Suprapubic skin (tissue), 4 donors: ENCODE measurements at places on chromosomes 2 and 18. TPM values are rescaled to one million over a fixed set of nuclear protein-coding genes. Genes with fewer than 3 reads are reported as not detected.

DNA sequence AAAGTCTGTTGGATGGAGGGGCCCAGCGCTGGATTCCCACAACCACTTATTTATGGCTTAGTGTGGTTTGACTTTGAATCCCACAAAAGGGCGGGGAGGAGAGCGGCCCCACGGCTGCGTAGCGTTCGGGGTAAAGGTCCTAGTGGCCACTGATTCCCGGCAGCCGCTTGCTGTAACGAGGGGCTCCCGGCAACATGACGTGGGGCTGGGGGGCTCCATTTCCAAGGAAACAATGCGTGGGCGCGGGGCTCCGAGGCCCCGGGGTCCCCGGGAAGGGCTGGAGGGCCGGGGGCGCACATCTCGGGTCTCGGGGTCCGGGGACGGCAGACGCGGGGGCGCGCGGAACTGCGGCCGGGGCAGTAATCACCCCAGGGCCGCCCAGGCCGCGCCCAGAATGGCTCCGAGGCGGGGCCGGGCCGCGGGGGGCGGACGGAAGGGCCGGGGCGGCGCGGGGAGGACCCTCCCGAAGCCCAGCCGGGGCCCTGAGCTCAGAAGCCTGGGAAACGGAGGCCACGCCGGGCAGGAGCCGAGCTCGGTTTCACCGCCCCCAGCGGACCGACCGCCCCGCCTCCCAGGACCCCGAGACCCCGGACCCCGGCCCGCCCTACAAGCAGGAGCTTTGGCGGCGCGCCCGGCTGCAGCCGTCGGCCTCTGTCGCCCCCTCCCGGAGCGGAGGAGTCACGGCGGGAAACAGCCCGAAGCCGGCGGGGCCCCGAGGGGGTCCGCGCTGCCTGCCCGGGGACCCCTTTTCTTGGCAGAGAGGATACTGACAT lies 11.9 kb upstream of the MLPH start:
- DNase-seq = peak; percentile 92

DNA sequence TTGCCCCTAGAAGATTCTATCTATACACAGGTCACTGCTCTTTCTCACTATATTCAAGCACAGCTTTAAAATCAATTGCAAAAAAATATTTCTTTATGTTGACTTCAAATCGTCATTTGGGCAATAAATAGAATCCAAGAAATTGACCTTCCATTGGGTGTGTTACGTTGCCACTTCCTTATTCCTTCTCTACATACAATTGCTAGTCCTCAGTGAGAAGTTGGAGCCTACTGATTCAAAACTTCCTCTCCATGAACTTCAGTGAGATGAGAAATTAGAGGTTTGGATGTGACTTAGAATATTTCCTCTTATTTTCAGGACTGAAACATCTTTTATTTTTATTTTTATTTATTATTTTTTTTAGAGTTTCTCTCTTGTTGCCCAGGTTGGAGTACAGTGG lies 40.3 kb downstream of the PMAIP1 start:
- DNase-seq = no peak

DNA sequence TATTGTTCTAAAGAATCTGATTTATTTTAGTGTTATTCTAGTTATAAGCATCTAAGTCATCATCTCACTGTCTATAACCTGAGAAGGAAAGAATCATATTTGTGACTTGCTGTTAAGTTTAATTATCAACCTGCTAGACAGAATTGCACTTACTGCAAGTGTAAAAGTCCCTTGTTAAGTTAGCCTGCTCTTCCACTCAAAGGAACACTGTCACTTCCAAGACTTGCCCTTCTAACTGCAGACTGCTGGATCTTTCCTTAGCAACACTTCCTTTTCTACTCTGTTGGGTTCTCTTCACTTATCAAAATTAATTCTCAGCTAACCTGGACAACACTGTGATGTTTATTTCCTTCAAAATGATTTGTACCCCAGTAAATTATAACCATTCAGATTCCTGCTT lies 323.2 kb upstream of the TFPI start:
- no peak for DNase-seq

GRCh38 chr2:75047992-75048625 lies 89.7 kb downstream of the POLE4 start:
- no peak for DNase-seq

- no peak for DNase-seq
These were observed 520.1 kb downstream of the PIK3C3 start for GRCh38 chr18:42475157-42475556.

GRCh38 chr2:195590199-195590860 lies 66.7 kb upstream of the SLC39A10 start:
- no peak for DNase-seq

GRCh38 chr2:16270441-16270840 lies 330.1 kb downstream of the MYCN start:
- DNase-seq = no peak

Gene CYS1
- 0.32 TPM for total RNA-seq

GRCh38 chr18:67513280-67513679 lies 3.2 kb downstream of the DSEL start:
- no peak for DNase-seq

DNA sequence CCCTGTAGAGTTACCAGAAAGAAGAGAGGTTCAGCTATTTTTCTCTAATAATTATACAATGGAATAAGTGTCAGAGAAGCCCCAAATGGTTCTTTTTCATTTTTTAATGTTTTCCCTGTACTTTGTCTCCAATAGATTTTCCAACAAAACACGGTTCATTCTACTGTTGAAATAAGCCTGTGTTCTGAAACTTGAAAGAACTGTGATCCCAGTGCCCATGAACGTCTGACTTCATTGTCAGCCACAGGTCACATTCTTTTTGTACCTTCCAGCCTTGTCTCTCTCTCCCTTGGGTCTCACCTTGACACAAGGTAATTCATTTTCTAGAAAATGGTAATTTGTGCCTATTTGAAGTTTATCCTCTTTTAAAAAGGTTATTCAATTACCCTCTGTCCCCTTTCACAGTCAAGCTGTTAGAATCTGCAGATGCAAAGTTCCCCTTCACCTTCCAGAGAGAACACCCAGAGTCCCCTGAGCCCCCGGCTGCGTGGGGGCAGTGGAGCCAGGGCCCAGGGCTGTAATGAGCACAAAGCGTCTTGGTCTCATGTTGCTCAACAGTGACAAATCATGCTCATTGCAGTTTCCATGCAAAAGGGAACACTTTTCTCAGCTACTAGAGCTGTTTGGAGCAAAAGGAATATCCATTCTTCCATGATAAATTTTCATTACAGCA lies 115.2 kb downstream of the SPHKAP start:
- DNase-seq = no peak
